ENCODE measurements at places on chromosomes 16 and 17.
A peak's percentile ranks its signal among the peaks of the same experiment; 100 is the strongest.

DNA sequence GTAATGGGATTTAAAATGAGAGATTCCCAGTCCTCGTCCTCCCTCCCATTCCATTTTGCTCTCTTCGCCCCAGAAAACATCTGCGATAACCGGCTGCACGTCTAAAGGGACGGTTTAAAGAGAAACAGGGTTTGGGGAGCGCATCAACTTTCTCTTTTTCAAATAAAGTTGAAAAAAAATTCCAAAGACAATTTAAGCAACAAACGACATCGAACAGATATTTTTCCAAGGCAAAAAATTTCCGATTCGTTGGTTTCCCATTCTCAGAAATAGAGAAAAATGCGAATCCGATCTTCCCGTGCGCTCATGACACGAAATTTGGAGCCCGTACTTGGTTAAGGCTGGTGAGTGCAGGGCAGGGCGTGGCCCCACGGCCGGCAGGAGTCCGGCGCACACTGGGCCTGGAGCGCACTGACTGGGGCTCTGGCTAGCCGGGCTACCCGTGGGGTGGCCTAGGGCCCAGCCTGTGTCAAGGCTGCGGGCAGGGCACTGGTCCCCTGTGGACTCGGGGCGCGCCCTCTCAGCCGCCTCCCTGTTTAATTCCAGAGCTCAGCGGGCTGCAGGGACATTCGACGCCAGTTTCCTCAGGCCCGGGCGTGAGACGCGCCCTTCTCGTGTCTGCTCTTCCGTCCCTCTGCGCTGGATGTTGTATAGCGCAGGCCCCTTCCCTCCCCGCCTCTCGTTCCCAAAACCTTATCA is 17.9 kb upstream of the ZFHX3 start:
- H3K36me3 ChIP-seq: no peaks in the 10 kb centered on the region
- H3K4me1 ChIP-seq: no peaks in the 10 kb centered on the region
- H3K27ac ChIP-seq: no peak overlapping the region
- peaks cover 37% of the 10 kb centered on the region for H3K27me3 ChIP-seq

GRCh38 chr17:4130715-4131114 is 12.1 kb downstream of the ZZEF1 start:
- H3K4me3 ChIP-seq: no peak overlapping the region
- H3K4me1 ChIP-seq: no peaks in the 10 kb centered on the region
- no peak for DNase-seq

- H3K36me3 ChIP-seq: no peaks in the 10 kb centered on the region
- H3K4me1 ChIP-seq: no peaks in the 10 kb centered on the region
- H3K27ac ChIP-seq: no peak overlapping the region
- no peak overlapping the region for H3K4me3 ChIP-seq
- no peak for DNase-seq
Measured at GRCh38 chr16:85252461-85252860, 140.2 kb upstream of the CIBAR2 start.

DNA sequence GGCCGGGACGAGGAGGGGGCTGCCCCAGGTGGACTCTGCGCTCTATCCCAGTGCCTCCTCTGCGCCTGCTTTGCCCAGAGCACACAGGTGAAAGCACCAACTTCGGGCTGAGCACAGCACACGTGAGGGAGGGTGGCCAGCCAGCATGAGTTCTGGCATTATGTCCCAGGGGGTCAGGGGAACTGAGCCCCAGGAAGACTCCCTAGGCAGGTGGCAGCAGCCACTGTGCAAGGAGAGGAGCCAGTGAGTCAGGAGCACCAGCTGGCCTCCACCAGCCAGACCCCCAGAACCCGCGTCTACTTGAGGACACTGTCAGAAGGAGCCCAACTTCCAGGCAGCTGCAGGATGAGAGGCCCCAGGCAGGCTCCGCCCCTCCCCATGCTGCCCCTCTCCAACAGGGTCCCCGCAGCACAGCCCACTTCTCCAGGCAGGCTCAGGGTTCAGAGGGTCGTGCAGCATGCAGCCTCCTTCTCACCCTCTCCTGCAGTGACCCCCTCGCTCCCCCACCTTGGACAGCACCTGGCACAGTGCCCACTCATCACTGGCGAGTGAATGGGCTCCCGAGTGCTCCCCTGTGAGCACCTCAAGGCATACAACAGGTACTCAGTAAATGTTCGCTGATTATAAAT is 44.2 kb upstream of the RASD1 start:
- H3K4me3 ChIP-seq: no peak overlapping the region
- no peak overlapping the region for H3K27ac ChIP-seq
- H3K27me3 ChIP-seq: no peaks in the 10 kb centered on the region
- no peaks in the 10 kb centered on the region for H3K36me3 ChIP-seq
- no peak for DNase-seq
- H3K4me1 ChIP-seq: no peaks in the 10 kb centered on the region

- no peaks in the 10 kb centered on the region for H3K4me1 ChIP-seq
- no peaks in the 10 kb centered on the region for H3K27me3 ChIP-seq
- no peak for DNase-seq
- H3K4me3 ChIP-seq: no peak overlapping the region
- H3K27ac ChIP-seq: no peak overlapping the region
Measured at GRCh38 chr16:30964574-30965226, 7.1 kb downstream of the SETD1A start.

GRCh38 chr16:49338611-49339265 is 34.9 kb upstream of the C16orf78 start:
- no peaks in the 10 kb centered on the region for H3K36me3 ChIP-seq
- no peak overlapping the region for H3K4me3 ChIP-seq
- H3K27ac ChIP-seq: no peak overlapping the region
- H3K4me1 ChIP-seq: no peaks in the 10 kb centered on the region
- peaks cover 8% of the 10 kb centered on the region for H3K27me3 ChIP-seq
- DNase-seq: no peak

DNA sequence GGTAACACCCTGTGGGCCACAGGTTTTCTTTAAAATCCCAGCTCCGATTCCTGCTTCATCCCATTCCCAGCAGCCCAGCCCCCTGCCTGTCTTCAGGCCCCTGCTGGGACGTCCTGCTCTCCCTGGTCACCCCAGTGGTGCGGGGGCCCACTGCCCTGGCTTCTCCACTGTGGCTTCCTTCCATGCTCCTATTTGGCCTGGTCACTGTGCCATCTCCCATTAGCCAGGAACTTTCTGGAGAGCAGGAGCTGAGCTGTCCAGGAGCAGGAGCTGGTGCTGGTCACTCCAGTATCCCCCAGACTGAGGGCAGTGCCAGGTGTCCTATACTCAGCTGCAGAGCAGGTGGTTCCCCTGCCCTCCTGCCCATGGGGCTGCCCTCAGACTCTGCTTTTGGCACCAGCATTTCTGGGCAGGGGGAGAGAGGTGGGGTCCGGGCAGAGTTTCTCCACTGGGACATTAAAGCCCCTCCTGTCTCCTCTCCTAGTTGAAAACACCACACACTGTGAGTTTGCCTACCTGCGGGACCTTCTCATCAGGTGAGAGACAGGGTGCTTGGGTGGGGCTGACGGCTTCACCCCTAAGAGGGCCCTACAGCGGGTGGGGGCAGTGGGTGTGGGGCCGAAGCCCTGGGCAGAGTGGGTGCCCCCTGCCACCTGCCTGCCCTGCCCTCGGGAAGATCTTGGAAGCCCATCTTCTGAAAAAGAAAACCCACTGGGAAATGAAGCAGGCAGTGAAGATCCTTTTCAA is 356.2 kb downstream of the SEC14L1 start:
- H3K27me3 ChIP-seq: no peaks in the 10 kb centered on the region
- H3K4me1 ChIP-seq: peaks cover 6% of the 10 kb centered on the region
- no peak overlapping the region for H3K27ac ChIP-seq
- DNase-seq: no peak
- H3K4me3 ChIP-seq: no peak overlapping the region

GRCh38 chr17:69170377-69170776 is 28.7 kb upstream of the ABCA6 start:
- H3K4me3 ChIP-seq: no peak overlapping the region
- H3K27me3 ChIP-seq: no peaks in the 10 kb centered on the region
- H3K36me3 ChIP-seq: no peaks in the 10 kb centered on the region
- no peak overlapping the region for H3K27ac ChIP-seq
- H3K4me1 ChIP-seq: no peaks in the 10 kb centered on the region

DNA sequence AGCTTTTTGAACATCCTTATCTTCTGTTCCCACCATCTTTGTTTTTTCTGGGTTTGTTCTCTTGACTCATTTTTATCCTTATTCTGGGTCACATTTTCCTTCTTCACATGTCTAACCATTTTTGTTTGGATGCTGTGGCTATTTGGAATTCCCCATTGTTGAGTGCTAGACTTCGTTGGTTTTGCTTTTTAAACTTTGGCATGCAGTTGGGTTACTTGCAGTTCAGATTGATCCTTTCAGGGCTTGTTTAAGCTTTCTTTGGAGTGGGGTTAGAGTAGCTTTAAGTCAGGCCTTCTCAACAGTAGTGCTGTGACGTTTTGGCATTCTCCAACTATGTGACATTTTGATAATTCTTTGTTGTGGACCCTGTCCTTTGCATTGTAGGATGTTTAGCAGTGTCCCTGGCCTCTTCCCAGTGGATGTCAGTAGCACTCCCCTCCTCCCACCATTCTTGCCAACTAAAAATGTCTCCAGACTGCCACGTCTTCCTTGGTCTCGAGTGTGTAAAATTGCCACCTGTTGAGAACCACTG is 21.1 kb downstream of the PRMT7 start:
- peak overlapping the region; percentile 58 for H3K27ac ChIP-seq
- 0 out of 2 replicates have a peak overlapping the region, but pooled peaks have one; percentile 4 for H3K4me3 ChIP-seq
- DNase-seq: no peak
- H3K4me1 ChIP-seq: peaks cover 32% of the 10 kb centered on the region

- no peak overlapping the region for H3K4me3 ChIP-seq
- no peaks in the 10 kb centered on the region for H3K27me3 ChIP-seq
- peaks cover 26% of the 10 kb centered on the region for H3K4me1 ChIP-seq
- no peak for DNase-seq
- no peak overlapping the region for H3K27ac ChIP-seq
- H3K36me3 ChIP-seq: peaks cover 41% of the 10 kb centered on the region
Measured at GRCh38 chr17:77217566-77217965, 76.8 kb downstream of the SEC14L1 start.

Measured in MM.1S (cell line).